NCI-H2227 treated with DMSO at 0.1 percent for 48 hours (cell line): ENCODE measurements at places on chromosomes 7 and 10.

GRCh38 chr7:16357921-16358320, 63.4 kb downstream of the CRPPA start:
- DNase-seq, result no peak

GRCh38 chr7:132930881-132931280, 151.0 kb downstream of the CHCHD3 start:
- DNase-seq, result no peak

- no peak for DNase-seq
Observed at GRCh38 chr10:14971867-14972448, 12.8 kb downstream of the MEIG1 start.

DNA sequence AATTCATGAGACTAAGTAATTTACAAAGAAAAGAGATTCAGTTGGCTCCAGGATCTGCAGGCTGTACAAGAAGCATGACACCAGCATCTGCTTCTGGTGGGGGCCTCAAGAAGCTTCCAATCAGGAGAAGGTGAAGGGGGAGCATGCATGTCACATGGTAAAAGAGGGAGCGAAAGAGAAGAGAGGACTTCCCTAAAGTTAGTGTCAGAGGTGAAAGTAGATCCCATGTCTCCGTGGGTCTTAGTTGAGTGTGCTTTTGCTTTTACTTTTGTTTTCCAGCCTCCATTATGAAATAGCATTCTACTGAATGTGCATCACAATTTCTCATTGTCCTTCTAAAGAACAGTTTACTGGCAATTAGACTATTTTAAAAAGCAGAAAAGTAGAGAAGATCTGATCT, 213.6 kb upstream of the FZD1 start:
- DNase-seq, result no peak

GRCh38 chr7:1330801-1331425, 98.2 kb downstream of the UNCX start:
- DNase-seq, result no peak

GRCh38 chr7:126079151-126079550, 1149.5 kb upstream of the POT1 start:
- DNase-seq, result no peak

GRCh38 chr10:114174695-114175188, 739 bp upstream of the CCDC186 start:
- peak; percentile 46 for DNase-seq
